ENCODE measurements at places on chromosomes 1 and 21.

DNA sequence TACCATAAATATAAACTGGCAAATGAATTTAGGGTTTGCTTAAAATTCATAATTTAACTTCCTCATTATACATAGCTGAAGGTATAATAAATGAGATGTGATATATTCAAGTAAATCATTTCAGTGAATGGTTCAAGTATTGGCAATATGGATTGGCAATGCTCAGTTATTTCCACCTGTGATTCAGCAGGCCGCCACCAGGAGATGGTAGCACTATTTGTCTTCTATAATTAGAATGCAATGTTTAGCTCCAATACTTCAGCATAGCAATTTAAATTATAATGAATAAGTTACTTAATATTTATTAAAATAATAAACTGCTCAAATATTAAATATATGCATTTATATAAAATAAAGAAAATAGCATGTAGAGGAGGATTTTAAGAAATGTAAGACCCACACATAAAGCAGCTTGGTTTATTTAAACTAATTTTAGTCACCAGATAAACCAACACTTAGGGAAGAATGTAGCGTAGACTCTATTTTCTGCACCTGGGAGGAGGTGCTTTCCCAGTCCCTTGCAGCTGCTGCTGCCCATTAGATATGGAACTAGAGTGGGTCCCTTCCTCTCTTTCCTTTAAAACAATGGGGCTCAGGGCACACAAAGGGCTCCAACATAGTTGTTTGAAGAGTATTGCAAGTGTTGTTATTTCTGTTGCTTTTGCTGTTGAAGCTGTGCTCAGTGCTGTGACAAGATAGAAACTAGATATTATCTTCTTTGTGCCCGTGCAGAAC is 62.1 kb downstream of the PLPPR4 start:
- DNase-seq = no peak

- no peak for DNase-seq
Observed at GRCh38 chr1:242065813-242066212, 66.9 kb upstream of the MAP1LC3C start.

- no peak for DNase-seq
Observed at GRCh38 chr1:203454986-203455471, 20.6 kb upstream of the PRELP start.

DNA sequence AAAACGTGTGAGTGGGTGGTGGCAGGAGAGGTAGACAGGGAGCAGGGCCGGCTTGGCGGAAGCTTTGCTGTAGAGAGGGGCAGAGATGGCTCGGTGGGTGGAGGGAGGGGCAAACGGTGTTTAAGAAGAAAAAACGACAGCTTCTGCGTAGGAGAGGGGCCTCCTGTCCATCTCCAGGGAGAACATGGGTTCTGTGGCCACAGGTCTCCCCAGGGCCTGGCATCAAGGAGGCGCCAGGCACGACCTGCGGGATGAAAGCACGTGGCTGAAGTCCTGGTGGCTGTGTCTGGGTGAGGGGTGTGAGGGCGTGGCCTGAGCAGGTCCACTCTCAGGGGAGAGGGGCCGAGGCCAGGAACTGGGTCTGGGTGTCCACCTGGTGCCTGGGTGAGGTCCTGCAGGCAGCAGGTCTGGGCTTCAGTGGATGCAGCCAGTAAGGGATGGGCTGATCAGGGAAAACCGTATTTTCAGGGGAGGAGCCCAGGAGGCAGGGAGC is 940 bp upstream of the PRKCZ start:
- DNase-seq = no peak

- DNase-seq = no peak
Observed at GRCh38 chr1:229295745-229296144, 24.8 kb downstream of the RAB4A start.

DNA sequence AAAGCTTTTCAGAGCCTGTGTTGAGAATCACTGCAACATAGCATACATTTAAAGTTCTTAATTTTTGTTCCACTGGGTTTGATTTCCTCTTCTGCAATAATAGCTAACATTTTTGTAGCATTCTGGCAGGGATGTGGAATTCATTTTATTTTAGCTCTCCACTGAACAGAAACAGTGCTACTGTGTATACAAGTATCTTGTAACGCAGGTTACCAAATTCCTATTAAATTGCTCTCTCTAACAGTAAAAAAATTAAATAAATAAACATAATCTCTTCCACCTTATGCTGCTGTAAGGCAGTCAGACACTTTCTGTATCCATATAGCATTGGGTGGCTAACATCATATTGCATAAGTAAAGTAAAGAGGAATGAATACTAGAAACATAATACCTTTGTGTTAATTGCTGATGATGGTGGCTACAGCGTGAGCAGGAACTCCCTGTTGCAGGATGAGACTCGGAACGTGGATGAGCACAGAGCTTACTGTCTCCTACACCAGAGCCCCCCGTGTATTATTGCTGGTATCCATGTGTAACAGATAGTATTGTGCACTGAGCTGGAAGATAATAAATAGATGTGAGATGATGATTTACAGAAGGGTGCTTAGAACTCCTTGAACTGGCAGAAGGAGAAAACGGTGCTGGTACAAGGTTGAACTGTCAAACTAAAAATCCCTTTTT is 276.9 kb upstream of the SNX7 start:
- DNase-seq = no peak

GRCh38 chr1:22709227-22709626 is 1.4 kb upstream of the EPHB2 start:
- no peak for DNase-seq

DNA sequence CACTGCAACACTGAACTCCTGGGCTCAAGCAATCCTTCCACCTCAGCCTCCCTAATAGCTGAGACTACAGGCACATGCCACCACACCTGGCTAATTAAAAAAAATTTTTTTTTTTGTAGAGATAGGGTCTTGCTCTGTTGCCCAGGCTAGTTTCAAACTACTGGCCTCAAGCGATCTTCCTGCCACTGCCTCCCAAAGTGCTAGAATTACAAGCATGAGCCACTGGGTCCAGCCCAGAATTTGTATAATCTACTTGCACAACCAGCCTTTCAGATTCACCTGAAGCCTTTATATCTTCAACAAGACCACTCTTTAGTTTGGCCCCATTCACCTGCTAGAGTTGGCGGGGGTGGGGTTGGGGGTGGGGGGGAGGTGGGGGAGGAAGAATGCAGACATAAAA is 181.7 kb upstream of the LMO4 start:
- no peak for DNase-seq

- DNase-seq = no peak
Observed at GRCh38 chr1:210124736-210125135, 107.9 kb upstream of the SERTAD4 start.

DNA sequence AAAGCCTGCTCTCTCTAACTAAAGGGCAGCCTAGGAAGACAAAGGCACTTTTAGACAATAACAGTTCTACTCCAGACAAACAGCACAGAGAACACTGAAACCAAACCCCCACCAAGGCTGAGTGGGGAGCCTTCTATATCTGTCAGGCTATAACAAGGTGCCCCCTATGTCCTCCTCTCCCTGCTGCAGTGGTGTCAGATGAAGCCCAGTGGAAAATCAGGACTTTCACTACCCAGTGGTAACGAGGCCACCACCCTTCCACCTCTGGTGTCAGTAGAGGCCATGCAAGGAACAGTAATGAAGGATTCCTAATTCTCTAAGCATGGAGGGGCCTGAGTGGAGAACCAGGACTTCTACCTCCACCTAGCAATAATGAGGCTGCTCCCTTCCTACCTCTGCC is 83.7 kb downstream of the ZSWIM5 start:
- no peak for DNase-seq

DNA sequence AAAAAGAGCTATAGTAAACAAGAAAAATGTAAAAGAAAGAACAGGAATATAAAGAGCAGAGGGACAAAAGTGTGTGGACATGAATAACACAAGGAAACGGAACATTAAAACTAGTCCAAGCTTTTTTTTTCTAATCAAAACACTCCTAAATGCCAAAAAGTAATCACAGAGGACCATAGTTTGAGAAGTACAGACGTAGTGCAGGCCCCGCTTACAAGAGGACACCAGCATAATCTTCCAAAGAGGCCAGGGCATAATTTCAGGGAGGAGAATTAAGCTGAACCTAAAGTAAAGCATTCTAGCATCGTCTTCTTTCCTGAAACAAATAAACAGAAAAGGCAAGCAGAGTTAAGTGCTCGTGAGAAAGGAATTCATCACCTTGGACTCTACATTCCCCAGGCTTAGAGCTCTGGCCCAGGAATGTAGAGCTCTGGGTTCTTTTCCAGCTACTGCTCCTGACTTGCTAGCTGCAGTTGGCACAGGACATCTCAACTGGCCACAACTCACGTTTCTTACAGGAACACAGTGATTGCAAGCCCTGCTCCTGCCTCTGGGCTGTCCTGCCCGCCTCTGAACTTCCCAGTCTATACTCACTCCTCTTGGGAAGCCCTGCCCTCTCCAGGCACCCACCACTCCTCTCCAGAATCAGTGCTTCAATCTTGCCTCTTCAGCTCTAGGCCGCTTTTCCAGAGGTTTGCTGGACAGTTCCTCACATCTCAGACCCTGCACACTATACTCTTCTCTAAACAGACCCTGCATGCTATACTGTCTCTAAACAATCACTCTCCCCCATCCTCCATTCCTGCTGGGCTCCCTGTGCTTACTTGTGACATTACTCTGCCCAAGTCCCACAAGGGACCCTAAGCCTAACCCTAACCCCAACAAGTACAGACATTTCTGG is 9.8 kb downstream of the RGS8 start:
- no peak for DNase-seq

GRCh38 chr1:37399205-37399604 is 75.2 kb upstream of the ZC3H12A start:
- no peak for DNase-seq

GRCh38 chr1:219419065-219419464 is 193.8 kb downstream of the ZC3H11B start:
- DNase-seq = no peak

DNA sequence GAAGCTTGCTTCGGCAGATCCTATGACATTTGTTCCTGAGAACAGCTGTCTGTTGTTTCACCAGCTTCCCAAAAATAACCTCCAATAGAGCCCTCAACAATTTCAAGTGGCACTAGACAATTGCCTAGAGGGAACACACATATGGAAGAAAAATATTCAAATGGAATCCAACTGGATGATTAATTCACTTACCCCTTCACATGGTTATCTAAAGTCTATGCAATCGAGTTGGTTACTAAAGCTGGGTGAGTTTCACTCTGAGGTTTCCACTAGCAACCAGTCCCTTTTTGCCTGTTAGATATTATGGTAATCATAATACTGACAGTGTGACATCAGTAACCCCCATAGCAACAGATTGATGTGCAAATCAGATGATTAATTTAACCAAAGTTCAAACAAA is at the start of gene LEMD1:
LEMD1 (minus strand) TSS at position 259 of the 400 bp plus-strand sequence. CDS start 1,520 bp downstream, outside the sequence.
- DNase-seq = no peak

DNA sequence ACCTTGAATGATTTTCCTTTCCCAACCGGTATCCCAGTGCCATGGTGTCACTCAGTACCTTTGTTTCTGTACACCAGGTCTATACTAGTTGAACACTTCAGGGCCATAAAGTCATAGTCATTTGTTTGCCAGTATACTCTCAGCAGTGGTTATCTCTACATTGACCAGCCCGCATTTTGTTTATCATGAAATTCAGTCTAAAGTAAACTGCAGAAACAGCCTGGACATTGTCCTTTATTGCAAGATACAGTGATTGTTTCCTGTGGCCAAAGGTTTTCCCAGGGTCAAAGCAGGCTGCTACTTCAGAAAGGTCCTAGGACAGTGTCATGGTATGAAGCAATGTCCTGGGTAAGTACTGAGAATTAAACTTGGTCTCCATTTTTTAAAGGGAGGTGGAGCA is 407.4 kb downstream of the RWDD3 start:
- no peak for DNase-seq

DNA sequence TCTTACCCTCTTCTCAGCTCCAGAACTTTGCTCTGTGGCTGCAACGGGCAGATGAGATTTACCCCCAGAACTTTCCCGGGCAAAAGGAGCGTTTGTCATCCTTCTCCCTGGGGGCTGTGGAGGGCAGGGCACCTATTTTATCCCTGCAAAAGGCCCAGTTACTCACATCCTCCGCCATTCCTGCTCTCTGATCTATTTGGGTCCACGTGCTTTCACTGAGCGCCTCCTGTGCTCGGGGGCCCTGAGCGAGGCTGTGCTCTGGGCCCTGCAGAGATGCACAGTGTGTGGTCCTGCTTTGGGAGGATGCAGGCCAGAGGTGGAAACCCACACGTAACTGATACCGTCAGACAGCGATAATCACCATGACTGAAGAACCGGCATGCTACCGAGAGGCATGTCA is 2.4 kb upstream of the CSMD2 start:
- DNase-seq = no peak

DNA sequence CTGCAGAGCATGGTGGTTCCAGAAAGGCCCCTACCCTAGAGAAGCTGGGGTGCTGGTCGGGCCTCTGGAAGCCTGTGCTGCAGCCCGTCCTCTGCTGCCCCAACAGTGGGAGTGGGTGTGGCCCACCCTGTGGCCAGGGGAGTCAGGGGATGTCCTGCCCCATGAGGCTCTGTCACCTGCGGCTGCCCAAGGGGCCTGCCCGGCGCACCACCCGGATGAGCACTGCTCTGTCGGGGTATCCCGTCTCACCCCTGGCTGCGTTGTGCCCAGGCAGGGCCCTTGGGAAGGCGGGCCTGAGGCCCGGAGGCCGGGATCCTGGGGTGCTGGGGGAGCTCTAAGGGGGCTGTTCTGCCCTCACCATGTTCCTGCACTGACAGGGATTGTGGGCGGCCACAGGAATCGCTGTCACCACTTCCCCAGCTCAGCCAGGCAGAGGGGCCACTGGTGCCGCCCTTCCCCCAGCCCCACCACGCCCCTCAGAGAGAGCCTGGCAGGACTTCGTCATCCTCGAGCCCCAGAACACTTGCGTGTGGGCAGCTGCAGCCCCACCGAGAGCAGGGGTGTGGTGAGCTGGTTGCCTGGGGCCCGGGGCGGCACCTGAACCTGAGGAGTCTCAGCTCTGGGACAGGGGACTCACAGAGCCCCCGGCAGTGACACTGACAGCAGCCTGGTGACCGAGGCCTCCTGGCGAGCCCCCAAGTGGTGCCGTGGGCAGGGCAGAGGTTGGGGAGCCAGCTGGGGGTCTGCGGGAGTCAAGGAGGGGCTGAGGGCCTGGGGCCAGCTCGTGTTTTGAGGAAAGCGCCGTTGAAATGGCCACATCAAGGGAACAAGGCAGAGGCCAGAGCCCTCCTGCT is 20.2 kb downstream of the PANK4 start:
- DNase-seq = no peak

Data from activated CD4-positive, alpha-beta T cell treated with anti-CD3 and anti-CD28 coated beads for 1 hour (primary cell).